ENCODE measurements at places on chromosomes 16 and 17.

DNA sequence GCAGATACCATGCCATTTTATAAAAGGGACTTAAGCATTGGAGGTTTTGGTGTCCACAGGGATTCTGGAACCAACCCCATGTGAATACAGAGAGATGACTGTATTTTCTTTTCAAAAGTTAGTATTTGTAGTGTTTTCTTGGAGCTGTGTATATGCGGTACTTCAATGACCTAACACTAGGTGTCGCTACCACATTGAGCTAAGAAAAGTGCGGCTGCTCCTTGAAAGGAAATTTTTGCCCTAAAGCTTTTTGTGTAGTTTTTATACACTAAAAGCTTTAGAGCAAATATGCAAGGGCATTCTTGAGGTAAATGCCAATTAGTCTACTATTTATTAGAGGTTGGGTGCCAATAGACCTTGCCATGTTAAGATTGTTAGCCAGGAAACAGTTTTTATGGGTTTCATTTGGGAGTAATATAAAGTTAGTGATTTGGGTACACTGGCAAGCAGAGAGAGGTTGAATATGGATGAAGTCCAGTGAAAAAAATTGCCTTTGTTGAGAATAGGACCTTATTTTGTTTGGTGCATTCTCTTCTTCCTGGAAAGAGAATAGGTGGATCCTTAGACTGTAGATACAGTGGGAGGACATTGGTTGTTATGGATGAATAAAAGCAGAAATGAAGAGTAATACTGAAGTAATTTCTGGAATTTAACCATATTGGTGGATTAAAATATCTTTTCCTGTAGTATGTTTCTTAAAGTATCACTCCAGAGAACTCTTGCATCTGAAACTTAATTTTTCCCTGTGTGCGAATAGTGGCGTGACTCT, 43.3 kb downstream of the BCAS3 start:
- DNase-seq = no peak

- DNase-seq = no peak
Measured at GRCh38 chr16:24291932-24292331, 35.8 kb downstream of the CACNG3 start.

DNA sequence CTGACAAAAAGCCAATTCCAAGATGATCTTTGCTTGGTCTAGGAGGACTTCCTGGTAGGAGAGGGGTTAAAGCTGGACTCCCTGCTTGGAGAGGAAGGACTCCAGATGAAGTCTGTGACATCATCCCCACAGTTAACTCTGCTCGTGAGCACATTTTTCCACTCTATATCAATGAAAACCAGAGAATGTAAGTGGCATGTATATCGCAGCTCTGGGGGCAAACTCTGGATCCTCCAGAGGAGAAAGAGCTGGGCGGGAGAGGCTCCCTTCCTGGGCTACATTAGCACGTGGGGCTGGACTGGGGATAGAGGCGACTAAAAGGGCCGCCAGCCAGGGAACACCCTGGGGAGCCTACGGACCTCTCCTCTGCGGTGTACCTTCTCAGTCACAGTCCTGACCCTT, 34.1 kb downstream of the HIC1 start:
- no peak for DNase-seq

DNA sequence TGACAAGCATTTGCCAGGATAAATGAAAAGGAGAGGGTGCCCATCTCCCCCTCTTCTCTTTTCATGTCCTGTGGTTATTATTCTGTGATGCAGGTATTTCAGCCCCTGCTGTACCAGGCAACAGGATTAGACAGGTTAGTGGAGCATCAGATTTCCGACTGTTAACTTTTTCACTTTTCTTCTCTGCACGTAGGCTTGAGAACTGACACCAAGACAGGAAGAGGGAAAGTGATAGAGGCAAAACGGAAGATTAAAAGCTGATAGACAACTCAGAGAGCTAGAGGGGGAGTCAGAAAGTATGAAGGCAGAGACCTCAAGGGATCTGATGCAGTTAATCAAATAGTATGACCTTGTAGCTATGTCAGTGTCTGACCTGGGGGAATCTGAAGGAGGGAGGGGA, 132.8 kb downstream of the SOX9 start:
- DNase-seq = no peak

DNA sequence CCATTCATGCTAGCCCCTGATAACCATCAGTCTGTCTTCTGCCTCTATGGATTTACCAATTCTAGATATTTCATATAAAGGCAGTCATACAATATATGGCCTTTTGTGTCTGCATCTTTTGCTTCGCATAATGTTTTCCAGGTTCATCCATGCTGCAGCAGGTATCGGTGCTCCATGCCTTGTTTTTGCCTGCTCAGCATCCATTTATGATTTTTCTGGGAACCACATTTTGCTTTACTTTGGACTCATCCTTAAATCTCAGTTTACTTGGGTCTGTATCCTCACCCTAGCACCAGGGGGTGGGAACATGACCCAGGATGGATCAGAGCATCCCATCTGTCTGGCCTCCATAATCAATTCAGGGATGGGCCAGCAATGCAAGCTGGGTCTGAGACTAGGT, 325.7 kb downstream of the XYLT1 start:
- DNase-seq = no peak

- DNase-seq = no peak
Measured at GRCh38 chr17:32692179-32692578, 184.7 kb downstream of the MYO1D start.
